Epithelial cell of prostate (primary cell): ENCODE measurements at places on chromosomes 4 and X.
A peak's percentile ranks its signal among the peaks of the same experiment; 100 is the strongest.

GRCh38 chrX:86066998-86067397, 19.6 kb upstream of the CHM start:
- DNase-seq: no peak

DNA sequence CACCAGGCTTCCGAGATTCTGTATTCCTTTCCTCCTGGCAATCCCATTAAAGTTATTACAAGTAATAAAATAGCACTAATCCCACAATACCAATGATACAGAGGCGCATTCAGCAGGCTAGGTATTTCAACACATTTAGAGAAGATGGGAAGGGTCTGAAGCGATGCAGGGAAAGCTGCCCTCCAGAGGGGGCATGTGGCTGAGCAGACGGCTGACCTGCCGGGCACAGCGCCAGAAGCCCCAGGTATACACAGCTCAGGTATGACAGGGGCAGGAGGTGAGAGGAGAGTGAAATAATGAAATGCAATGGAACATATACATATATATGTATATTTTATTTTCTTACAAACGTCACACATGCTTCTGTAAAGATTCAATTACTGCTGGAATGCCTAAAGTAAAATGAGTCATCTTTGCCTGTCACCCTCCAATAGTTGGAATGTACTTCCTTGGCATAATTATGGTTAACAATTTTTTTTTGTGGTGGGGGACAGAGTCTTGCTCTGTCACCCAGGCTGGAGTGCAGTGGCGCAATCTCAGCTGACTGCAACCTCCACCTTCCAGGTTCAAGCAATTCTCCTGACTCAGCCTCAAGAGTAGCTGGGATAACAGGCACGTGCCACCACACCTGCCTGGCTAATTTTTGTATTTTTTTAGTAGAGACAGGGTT, 21.3 kb upstream of the CDKN2AIP start:
- peak; percentile 27 for DNase-seq

DNA sequence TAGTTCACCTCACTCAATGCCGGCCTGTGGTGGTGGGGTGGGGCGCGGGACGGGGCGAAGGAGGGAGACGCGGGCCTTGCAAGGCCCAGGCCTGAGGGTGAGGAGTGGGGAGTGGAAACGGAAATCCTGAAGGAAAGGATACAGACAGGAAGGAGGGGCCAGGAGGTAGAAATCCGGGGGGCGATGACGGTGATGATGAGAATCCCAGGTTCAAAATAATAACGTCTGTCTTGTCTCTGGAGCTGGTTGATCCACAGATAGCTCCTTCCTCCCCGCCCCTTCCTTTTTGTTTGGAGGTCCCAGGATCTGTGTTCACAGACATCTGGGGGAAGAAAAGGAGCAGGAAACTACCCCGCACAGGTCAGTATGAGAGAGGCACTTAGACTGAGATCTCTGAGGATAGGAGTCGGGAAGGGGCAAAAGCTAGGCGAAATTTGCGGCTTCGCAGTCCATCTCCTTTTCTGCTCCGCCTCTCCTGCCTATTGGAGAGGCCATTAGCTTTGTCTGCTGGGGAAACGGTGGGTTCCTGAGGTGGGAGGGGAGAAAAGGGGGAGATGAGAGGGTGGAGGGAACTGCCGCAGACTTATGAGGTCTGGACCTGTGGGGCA, 746 bp downstream of the TCEAL7 start:
- no peak for DNase-seq

GRCh38 chrX:6225288-6225910, 3.3 kb downstream of the NLGN4X start:
- DNase-seq: no peak

GRCh38 chr4:122525865-122526264, 69.3 kb upstream of the IL2 start:
- DNase-seq: no peak

DNA sequence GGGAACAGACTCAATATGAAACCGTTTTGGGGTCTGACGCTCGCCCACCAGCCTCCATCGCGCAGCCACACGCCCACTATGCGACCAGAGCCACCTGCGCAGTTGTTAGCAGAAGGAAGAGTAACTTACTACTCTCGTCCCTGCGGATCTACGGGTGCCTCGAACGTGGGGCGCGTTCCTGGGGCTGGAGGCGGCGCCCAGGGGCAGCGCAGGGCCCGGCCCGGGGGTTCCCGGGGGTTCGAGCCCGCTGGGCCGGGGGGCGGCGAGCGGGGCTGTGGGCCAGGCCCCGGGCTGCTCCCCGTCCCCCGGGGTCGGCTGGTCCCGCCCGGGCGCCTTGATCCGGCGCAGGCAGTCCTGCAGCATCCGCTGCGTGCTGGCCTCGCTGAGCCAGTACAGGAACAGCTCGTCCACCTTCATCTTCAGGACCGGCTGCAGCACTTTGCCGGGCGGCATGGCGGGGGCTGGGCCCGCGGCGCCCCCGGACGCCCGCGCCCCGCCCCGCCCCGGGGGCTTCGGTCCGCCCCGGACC, 404 bp downstream of the PPP2R3B start:
- no peak for DNase-seq

DNA sequence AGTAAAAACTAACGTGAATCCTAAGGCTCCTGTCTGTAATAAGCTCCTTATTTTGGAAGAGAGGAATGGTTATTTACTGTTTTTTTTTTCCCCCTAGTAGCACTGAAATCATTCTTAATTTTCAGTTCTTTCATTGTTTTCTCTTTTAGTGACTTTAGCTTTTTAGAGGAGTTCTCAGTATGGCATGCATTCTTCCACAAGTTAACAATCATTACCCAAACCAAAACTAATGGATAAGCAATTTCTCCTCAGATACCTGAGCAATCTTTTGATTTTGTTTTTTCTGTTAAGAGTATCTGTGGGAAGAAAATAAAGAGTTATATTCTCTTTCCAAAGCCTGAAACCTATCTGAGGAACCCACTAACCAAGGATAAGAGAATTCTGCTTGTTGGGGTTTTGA, 16.7 kb upstream of the PPA2 start:
- DNase-seq: no peak

DNA sequence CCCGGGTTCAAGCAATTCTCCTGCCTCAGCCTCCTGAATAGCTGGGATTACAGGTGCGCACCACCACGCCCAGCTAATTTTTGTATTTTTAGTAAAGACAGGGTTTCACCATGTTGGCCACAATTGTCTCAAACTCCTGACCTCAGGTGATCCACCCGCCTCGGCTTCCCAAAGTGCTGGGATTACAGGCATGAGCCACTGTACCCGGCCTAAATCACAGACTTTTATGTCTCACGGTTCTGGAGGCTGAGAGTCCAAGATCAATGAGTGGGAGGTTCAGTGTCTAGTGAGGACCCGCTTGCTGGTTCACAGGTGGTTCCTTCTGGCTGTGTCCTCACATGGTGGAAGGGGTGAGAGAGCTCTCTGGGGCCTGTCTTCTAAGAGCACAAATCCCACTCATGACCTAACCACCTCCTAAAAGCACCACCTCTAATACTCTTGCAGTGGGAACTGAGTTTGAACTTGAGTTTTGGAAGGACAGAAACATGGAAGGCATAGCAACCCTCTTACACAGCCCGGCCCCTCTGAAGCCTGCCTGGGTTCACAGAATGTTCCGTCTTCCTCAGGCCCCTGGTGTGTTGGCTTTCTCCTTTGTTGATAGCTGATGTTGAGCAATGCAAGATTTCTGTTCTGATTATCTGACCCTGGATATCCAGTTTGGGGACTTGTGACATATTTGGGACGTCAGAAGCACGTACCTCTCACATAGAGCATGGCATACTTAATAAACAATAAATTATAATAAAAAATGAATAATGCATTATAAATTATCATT, 1.9 kb upstream of the AKAP17A start:
- no peak for DNase-seq

GRCh38 chr4:6999172-7000086, 43.7 kb upstream of the TADA2B start:
- peak; percentile 84 for DNase-seq

DNA sequence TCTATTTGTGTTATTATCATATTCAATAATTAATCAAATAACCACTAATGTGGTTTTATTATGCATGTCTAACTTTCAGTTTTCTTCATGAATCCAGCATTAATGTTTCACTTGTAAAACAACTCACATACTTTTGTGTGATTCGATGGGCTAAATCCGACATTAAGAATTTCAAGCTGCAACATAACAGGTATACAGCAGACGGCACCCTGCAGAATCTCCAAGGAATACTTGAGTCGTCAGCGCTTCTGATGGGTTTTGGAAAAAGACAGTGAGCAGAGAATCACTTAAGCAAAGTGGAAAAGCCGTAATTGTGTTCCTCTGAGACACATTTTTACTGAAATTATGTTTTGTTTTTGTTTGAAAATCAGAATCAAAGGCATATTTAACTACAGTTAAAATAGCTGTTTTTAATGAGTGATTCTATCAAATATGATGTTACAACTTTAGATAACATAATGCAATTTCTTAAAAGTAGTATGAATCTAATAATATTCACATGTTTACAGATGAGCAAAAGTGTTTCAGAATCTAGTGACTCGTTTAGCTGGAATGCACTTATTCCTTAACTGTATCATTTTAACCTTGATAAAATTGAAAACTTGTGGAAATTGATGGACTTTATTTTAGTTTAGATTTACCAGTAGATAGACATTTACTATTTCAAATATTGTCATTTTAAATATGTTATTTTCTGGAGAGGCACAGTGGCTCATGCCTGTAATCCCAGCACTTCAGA, 514.8 kb downstream of the CCSER1 start:
- no peak for DNase-seq

DNA sequence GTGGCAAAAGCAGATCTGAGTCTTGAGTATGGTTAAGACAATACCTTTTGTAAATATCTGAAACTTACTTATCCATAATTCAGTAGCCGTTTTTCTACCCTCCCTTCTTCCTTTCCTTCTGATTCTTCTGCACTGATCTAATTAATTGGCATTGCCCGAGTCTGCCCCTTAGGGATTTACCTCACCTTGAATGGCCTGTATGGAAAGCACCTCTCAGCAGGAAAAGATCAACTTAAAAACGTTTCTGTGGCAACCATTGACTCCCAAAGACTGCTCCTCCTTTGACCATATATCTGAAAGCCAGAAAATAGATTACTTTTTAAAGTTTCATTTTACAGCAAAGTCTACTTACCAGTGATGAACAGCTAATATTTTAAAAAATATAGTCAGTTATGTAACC, 496.5 kb upstream of the LCORL start:
- DNase-seq: no peak

- no peak for DNase-seq
These were observed 648 bp upstream of the SCD5 start for GRCh38 chr4:82799006-82799881.

DNA sequence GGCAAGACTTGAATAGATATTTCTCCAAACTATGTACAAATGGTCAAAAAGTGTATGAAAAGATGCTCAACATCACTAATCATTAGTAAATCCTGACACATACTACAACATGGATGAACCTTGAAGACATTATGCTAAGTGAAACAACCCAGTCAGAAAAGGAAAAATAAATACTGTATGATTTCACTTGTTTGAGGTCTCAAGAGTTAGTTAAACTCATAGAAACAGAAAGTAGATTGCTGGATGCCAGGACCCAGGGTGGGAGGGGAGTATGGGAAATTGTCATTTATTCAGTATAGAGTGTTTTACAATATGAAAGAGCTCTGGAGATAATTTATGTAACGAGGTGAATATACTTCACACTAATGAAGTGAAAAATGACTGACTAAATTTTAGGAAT, 32.4 kb downstream of the PRMT9 start:
- no peak for DNase-seq

- no peak for DNase-seq
These were observed 11.4 kb upstream of the NKRF start for GRCh38 chrX:119617517-119618164.

DNA sequence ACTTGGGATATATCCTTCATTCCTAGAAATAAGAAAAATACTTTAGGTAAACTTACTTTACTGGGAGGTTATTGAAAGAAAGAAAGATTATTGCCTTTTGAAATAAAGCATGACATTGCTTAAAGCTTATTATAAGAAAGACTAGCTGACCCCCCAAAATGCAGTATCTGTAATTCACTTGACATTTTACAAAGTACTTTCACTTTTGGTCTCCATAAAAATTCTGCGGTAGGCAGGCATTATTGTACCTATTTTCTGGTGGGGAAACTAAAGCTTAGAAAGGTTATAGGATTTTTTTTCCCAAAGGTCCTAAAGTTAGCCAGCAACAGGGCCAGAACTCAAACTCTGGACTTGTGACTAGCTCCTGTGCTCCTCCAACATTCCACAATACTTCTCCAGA, 29.7 kb upstream of the TXK start:
- DNase-seq: no peak

- DNase-seq: no peak
These were observed 460.2 kb upstream of the FAT1 start for GRCh38 chr4:187183826-187184225.

DNA sequence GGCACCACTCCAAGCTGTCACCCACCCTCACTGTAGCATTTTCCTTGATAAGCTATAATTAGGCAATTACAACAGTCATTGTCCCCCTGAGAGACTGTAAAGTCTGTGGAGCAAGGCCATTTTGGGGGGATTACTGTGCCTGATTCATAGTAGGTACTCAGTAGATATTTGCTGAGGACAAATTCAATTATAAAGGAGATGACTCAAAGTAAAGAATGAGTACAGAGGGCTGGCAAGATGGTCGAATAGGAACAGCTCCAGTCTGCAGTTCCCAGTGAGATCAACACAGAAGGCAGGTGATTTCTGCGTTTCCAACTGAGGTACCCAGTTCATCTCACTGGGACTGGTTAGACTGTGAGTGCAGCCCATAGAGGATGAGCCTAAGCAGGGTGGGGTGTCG, 42.0 kb downstream of the MAOB start:
- DNase-seq: no peak

- DNase-seq: no peak
These were observed 30.5 kb downstream of the AFF1 start for GRCh38 chr4:86965019-86965976.

DNA sequence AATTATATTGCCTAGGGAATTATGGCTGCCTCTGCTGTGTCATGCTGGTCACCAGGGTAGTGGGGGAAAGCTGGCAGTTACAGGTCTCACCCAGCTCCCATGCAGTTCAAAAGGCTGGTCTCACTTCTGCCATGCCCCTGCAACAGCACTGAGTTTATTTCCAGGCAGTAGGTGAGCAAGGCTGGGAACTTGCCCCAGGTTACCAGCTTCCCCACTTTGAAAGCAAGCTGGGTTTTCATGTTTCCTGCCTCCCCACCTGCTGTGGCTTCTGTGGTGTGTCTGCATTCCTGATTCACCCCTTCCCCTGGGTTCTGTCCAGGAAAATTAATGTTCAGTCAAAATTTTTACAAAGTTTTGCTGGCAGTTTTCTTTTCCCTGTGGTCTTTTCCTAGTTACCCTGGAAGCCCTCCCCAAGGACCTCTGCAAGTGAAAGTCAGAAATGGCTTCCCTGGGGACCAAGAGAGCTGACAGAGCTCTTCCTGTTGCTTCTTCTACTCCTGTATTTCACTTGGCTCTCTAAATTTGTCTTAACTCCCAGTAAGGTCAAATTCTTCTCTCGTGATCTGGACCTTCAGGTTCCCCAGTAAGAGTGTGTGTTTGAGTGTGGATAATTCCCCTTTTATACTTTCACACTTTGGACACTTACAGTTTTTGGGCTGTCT, 58.5 kb upstream of the AGTR2 start:
- no peak for DNase-seq

- no peak for DNase-seq
These were observed 367.5 kb downstream of the PRDM5 start for GRCh38 chr4:120555058-120555457.
